MCF 10A (cell line): ENCODE measurements at places on chromosomes 4 and X. TPM values are rescaled to one million over a fixed set of nuclear protein-coding genes. Genes with fewer than 3 reads are reported as not detected.
A peak's percentile ranks its signal among the peaks of the same experiment; 100 is the strongest.

DNA sequence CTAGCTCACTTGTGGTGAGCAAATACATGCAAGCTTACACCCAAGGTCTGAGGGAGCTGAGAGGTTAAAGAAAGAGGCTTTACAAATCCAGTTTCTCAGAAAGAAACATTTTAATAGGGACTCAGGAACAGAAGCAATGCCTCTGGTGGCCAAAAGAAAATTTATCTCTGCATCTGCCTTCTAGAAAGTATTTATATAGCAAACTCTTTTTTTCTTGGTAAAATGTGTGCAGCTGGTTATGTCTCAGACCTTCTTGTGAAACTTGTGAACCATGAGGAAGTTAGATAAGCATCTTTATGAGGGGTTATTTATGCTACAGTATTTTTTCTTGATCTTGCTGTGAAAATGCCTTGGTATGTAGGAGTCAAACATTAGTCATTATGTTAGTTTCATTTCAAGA is 48.5 kb upstream of the CYSLTR1 start:
- no peaks in the 10 kb centered on the region for H3K27me3 ChIP-seq
- no peak for DNase-seq
- H3K4me1 ChIP-seq = no peaks in the 10 kb centered on the region
- H3K36me3 ChIP-seq = no peaks in the 10 kb centered on the region

DNA sequence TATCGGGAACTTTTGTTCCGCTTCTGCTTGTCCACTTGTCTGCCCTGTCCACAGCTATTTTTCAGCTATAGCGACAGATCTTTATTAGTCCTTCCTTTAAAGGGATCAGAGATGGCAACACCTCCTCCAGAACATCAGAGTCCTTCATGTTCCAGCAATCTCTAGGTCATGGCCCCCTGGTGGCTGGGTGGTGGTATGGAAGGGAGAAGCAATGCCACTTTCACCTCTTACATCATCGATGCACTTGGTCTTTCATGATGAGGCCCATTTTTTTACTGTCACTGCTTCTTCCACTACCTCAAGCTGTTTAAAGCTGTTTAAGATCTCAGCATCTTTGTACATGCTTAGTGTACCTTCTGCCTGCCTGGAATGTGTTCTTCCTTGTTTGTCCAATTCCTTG is 106.7 kb downstream of the ARHGAP6 start:
- H3K27me3 ChIP-seq = peaks cover 34% of the 10 kb centered on the region
- H3K36me3 ChIP-seq = peaks cover 7% of the 10 kb centered on the region
- no peak overlapping the region for H3K4me3 ChIP-seq
- no peaks in the 10 kb centered on the region for H3K4me1 ChIP-seq
- no peak overlapping the region for H3K27ac ChIP-seq

PPP2R2C gene
- total RNA-seq = 3.6 and 7.5 TPM in 2 replicates

DNA sequence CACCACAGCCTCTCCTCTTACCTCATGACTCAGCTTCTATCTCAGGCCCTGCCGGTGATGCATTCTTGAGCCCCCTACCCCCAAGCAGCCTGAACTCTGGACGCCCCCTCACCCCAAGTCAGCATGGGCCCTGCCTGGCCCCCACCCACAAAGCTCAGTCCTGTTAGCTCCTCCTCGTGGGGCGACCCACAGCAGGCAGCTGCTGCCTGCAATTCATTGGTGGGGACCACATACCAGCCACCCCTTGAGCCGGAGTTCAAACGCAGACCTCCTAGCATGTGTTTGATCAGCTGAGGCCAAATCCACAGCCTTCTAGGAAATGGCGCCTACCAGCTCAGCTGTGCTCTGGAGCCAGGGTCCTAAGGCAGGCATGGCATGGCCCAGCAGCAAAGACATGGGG is 111.8 kb downstream of the EFNB1 start:
- peaks cover 6% of the 10 kb centered on the region for H3K36me3 ChIP-seq
- peaks cover 13% of the 10 kb centered on the region for H3K4me1 ChIP-seq
- no peak overlapping the region for H3K4me3 ChIP-seq
- H3K27ac ChIP-seq = no peak overlapping the region

GRCh38 chr4:132981611-132982010 is 167.5 kb upstream of the PCDH10 start:
- DNase-seq = no peak
- H3K36me3 ChIP-seq = no peaks in the 10 kb centered on the region
- no peak overlapping the region for H3K4me3 ChIP-seq
- H3K27ac ChIP-seq = no peak overlapping the region
- no peaks in the 10 kb centered on the region for H3K27me3 ChIP-seq

GRCh38 chr4:107255596-107255995 is 219.5 kb upstream of the DKK2 start:
- peak; percentile 19 for DNase-seq
- peaks cover 24% of the 10 kb centered on the region for H3K4me1 ChIP-seq
- no peak overlapping the region for H3K4me3 ChIP-seq
- H3K27ac ChIP-seq = no peak overlapping the region

DNA sequence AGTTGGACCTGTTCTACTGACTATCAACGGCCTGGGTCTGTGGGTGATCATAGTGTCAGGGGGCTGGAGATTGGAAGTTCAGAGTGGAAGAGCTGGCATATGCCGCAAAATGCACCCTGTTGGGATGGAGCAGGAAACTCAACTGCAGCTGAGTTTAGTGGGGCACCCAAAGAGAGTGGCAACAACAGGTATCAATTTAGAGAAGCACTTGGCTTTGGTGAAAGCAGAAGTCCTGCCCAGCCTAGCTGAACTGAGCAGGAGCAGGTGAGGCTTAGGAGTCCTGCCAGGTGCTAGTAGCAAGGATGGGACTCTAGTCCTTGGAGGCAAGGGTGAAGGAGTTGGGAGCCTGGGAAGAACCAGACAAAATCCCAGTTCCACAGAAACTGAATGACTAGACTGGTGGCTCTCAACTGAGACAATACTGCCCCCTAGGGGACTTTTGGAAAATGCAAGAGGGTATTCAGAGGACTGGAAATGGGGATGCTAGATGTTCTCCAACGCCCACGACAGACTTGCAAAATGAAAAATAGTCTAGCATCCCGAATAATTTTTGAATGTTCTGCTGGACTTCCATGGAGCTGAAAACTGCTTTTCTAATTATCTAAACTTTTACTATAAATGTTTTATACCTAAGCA is 49.4 kb downstream of the RTL9 start:
- H3K27me3 ChIP-seq = peaks cover 61% of the 10 kb centered on the region
- peak; percentile 85 for DNase-seq
- H3K4me1 ChIP-seq = peaks cover 12% of the 10 kb centered on the region
- H3K36me3 ChIP-seq = no peaks in the 10 kb centered on the region
- H3K4me3 ChIP-seq = no peak overlapping the region

DNA sequence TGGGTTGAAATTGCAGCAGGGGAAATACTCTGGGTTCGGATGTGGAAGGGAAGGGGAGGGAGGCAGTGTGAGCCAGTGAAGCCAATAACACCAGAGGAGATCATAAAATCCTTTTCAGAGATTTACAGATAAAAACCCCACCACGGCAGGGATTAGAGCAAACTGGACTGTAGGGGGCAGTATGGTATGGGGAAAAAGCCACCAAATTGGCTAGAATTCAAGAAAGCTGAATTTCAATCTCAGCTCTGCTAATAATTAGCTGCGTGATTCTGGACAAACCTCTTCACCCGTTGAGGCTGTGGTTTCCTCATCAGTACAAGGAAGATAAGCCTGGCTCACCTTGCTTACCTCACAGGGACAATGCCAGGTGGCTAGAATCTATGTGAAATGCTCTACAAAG is 108.1 kb downstream of the ATG4A start:
- H3K27me3 ChIP-seq = peaks cover 97% of the 10 kb centered on the region
- peak; percentile 41 for DNase-seq
- H3K4me3 ChIP-seq = no peak overlapping the region
- peaks cover 14% of the 10 kb centered on the region for H3K36me3 ChIP-seq
- no peak overlapping the region for H3K27ac ChIP-seq

DNA sequence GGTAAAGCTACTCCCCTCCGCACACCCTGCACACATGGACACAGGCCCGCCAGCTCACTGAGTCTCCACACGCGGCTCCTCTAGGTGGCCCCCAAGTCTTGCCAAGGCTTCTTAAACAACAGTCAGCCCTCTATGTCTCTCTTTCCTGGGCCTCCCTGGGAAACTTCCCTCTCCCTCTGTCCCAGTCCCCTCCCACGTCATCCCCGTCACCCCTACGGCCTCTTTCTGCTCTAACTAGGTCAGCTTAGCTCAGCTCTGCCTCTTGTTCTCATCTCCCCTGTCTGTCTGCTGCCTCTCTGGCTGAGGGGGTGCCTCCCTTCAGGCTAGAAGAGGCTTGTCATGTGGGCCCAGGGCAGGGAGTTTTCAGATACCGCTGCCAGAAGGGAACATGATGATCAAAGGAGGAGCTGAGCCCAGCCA is 38.8 kb downstream of the SEPTIN6 start:
- no peaks in the 10 kb centered on the region for H3K4me1 ChIP-seq
- H3K36me3 ChIP-seq = no peaks in the 10 kb centered on the region
- peaks cover 14% of the 10 kb centered on the region for H3K27me3 ChIP-seq
- no peak overlapping the region for H3K4me3 ChIP-seq

GRCh38 chr4:33302321-33302720 is 2582.2 kb downstream of the PCDH7 start:
- no peaks in the 10 kb centered on the region for H3K36me3 ChIP-seq
- H3K4me3 ChIP-seq = no peak overlapping the region
- no peak overlapping the region for H3K27ac ChIP-seq

GRCh38 chrX:56802921-56803849 is 74.1 kb downstream of the NBDY start:
- H3K4me3 ChIP-seq = peak overlapping the region; percentile 78
- H3K36me3 ChIP-seq = peaks cover 12% of the 10 kb centered on the region
- H3K27ac ChIP-seq = no peak overlapping the region
- DNase-seq = peak; percentile 77
- H3K4me1 ChIP-seq = peaks cover 13% of the 10 kb centered on the region

DNA sequence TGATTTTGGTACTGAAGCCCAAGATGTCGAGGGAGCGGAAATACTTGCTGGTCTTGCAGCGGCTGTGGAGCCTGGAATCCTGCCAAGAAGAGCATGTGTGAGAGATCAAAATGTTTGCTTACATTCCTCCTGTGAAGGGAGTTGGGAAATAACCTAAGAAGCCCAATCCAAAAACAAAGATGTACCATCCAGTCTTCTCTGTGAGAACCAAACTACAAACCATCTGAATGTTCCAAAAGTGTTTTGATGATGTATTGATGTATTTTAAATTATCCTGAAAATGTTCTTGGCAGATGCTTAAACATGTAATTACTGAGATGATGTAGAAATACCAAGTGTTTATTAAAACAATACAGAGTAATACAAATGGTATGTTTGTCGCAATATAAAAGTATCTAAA is 10.1 kb upstream of the ADH1A start:
- DNase-seq = peak; percentile 94
- peaks cover 12% of the 10 kb centered on the region for H3K36me3 ChIP-seq
- H3K4me1 ChIP-seq = peaks cover 17% of the 10 kb centered on the region
- H3K4me3 ChIP-seq = no peak overlapping the region
- H3K27ac ChIP-seq = peak overlapping the region; percentile 84

PSAPL1 gene
- not detected in 2 replicates for total RNA-seq

FRMPD4 gene
- not detected in 2 replicates for total RNA-seq

GRCh38 chr4:177403746-177404145 is 38.5 kb downstream of the AGA start:
- H3K4me3 ChIP-seq = no peak overlapping the region
- no peak overlapping the region for H3K27ac ChIP-seq
- no peaks in the 10 kb centered on the region for H3K4me1 ChIP-seq
- DNase-seq = no peak
- no peaks in the 10 kb centered on the region for H3K27me3 ChIP-seq

HELT gene
- total RNA-seq = not detected in 2 replicates

- H3K27me3 ChIP-seq = no peaks in the 10 kb centered on the region
- H3K4me3 ChIP-seq = no peak overlapping the region
- no peak overlapping the region for H3K27ac ChIP-seq
Observed at GRCh38 chr4:106852426-106852825, 183.7 kb downstream of the DKK2 start.

MTNR1A gene
- total RNA-seq = 0.25 TPM in 1 of 2 replicates, not detected in the other

GRCh38 chrX:129145385-129145784 is 377.9 kb downstream of the SMARCA1 start:
- H3K4me3 ChIP-seq = no peak overlapping the region
- peaks cover 10% of the 10 kb centered on the region for H3K4me1 ChIP-seq
- no peak for DNase-seq
- no peak overlapping the region for H3K27ac ChIP-seq
- no peaks in the 10 kb centered on the region for H3K36me3 ChIP-seq

- DNase-seq = peak; percentile 21
- no peak overlapping the region for H3K27ac ChIP-seq
- H3K4me3 ChIP-seq = no peak overlapping the region
- no peaks in the 10 kb centered on the region for H3K4me1 ChIP-seq
- H3K27me3 ChIP-seq = no peaks in the 10 kb centered on the region
Observed at GRCh38 chr4:18075823-18076433, 54.4 kb upstream of the LCORL start.

PCDH7 gene
- 3.6 and 5.6 TPM in 2 replicates for total RNA-seq

MAGEA3 gene
- total RNA-seq = not detected in 2 replicates

DNA sequence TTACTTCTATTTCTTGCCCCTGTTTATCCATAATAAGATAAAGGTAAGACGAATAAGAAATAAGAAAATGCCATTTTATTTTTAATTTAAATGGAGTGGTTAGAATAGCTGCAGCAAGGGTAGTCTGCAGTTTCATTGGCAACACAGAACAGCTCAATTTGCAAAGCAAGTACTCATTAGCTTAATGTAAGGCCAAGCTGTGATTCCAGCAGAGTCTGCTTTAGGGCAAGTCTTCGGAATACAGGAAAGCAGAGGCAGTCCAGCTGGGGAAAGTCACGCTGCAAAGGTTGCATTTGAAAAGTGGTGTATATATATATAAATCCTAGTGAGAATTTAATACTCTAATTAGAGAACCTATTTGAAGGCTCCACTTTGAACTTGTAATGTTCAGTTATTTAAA is 59.0 kb downstream of the ANXA10 start:
- no peak for DNase-seq
- H3K4me1 ChIP-seq = no peaks in the 10 kb centered on the region
- H3K4me3 ChIP-seq = no peak overlapping the region
- H3K27me3 ChIP-seq = no peaks in the 10 kb centered on the region

DNA sequence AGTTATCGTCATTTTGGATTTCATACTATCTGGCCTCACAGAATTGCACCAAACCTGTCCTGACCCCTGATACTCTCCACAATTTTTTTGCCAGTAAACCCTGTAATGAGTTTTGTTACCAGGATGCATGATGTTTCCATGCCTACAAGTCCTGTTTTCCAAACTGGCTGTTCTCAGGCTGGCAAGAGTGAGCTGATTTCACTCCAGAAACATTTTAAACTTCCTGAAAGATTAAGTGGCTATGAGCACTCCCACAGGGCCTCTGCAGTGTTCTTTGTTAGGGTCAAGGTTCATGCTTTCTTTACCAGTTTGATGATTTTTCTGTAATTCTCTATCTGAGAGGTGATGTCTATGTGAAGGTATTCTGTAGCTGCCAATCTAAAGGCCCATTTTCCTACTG is 31.7 kb upstream of the PDLIM3 start:
- H3K27ac ChIP-seq = no peak overlapping the region
- peaks cover 5% of the 10 kb centered on the region for H3K36me3 ChIP-seq
- DNase-seq = no peak
- H3K4me3 ChIP-seq = no peak overlapping the region
- no peaks in the 10 kb centered on the region for H3K4me1 ChIP-seq
- no peaks in the 10 kb centered on the region for H3K27me3 ChIP-seq

AR gene
- total RNA-seq = not detected in 2 replicates

HMX1 gene
- not detected in 2 replicates for total RNA-seq
